Kidney (tissue), 22 donors: ENCODE measurements at places on chromosomes 5 and 9.

- DNase-seq = no peak
Measured at GRCh38 chr5:30069441-30070263, 1123.8 kb upstream of the CDH6 start.

- no peak for DNase-seq
Measured at GRCh38 chr5:137630972-137631370, 104.9 kb downstream of the KLHL3 start.

DNA sequence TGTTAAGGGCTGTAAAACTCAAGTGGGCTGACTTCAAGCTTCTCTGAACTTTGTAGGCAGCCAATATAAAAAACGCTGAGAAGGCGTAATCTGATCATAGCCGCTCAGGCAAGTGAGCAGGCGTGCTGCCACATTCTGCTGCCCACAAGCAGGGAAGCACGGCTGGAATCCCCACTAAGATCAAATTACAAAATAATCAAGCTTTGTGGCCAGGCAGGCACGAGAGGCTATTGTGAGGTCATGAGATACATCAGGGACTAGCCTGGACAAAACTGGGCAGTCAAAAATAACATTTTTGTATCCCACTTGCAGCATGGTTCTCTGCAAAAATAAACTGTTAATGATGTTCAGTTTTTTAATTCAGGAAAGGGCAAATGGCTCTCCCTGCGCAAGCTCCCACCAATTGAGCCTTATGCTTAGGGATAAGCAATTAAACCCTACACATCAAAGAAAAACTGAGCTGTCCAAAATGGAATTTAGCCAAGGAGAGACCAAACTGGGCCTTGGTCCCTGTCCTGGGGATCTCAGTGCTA is 64.0 kb downstream of the POU5F2 start:
- DNase-seq = peak; percentile 96

DNA sequence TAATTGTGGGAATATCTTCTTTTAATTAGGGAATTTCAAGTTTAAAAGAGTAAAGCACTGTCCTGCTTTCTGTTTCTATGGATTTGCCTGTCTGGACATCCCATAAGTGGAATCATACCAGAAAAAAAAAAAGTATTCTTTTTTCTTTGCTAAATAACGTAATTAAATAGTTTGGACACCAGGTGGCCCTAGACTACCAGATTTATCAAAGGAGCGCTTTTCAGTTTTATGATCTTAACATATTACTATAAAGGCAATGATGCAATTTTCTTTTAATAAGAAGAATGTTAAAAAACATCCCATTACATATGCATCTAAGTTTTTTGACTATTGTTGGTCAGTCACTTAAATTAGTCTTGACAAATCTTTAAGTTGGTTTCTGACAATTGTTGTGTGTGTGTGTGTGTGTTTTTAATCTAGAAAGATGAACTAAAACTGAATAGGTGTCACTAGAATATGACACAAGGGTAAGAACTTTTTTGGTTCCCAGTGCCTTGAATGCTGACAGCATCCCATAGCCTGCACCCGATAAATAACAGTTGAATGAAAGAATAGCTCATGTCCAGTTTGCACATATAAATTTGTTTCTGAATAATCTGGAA is 49.5 kb downstream of the C5orf22 start:
- no peak for DNase-seq

DNA sequence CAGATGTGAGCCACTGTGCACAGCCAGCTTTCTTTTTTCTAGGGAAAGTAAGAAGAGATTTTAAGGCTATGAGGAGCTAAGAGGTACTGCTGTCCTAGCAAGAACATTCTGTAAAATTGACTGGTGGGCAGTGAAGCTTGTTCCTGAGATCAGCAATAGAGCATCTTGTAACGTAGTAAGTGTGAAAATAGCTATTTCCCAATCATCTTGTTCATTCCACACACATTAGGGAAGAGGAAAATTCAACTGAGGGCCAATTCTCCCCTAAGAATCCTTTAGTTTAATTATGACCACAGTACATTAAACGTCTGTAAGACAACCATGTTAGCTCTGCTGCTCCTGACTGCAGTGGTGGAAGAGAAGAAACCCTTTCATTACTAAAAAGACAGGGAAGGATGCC is 246.2 kb downstream of the EFNA5 start:
- no peak for DNase-seq

DNA sequence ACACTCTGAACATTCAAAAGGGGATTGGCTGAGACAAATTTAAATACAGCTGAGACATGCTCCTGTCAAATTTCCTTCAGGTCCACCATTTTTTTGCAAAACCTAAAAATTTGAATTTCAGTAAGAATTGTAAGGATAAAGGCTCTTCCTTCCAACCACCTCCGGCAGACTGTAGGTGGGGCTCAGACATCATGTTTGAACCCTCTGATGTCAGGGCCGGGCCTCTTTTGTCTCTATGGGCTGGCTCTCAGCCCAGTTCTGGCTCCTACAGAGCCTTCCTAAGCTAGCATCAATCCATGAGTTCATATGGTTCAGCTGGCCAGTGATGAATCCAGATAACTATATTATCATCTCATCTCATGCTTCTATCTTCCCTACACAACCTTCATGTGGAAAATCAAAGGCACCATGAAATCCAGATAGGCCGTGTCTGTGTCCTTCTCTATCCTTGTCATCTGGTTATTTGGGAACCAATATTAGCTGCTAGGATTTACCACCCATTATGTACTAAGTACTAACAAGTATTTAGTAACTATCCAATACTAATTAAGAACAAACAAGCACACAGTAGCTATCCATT is 44.2 kb downstream of the NIPSNAP3B start:
- DNase-seq = no peak

- no peak for DNase-seq
Measured at GRCh38 chr9:85981369-85981768, 40.4 kb downstream of the NAA35 start.

- DNase-seq = no peak
Measured at GRCh38 chr9:131657940-131658339, 81.9 kb downstream of the RAPGEF1 start.

GRCh38 chr5:137933491-137933911 is 44.2 kb downstream of the PKD2L2 start:
- no peak for DNase-seq

- DNase-seq = no peak
Measured at GRCh38 chr5:75571547-75571946, 39.7 kb upstream of the ANKDD1B start.

DNA sequence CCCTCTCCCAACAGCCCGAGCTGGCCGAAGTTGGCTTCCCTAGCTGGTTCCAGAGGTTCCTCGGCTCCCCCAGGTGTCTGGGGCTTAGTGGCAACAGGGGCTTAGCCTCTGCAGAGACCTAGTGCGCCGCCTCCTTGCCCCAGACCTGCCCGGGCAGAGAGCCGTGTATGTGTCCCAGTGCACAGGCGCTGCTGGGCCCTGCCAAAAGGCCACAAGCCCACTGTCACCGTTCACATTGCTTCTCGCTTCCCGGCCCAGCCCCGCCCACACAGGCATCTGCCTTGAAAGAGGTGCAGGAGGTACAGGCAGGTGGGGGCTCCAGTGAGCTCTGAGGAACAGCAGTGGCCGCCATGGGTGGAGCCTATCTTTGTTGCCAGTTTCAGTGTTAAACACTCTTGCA is 2.5 kb upstream of the CACFD1 start:
- peak; percentile 73 for DNase-seq

DNA sequence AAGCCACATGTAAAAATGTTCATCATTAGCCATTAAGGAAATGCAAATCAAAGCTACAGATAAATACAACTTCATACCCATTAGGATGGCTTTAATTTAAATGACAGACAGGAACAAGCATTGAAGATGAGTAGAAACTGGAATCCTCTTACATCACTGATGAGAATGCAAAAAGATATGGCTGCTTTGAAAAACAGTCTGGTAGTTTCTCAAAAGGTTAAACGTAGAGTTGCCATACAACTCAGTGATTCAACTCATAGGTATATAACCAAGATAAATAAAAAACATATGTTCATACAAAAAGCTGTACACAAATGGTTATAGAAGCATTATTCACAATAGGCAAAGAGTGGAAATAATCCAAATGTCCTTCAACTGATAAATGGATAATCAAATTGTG is 228.8 kb upstream of the ZNF462 start:
- no peak for DNase-seq

DNA sequence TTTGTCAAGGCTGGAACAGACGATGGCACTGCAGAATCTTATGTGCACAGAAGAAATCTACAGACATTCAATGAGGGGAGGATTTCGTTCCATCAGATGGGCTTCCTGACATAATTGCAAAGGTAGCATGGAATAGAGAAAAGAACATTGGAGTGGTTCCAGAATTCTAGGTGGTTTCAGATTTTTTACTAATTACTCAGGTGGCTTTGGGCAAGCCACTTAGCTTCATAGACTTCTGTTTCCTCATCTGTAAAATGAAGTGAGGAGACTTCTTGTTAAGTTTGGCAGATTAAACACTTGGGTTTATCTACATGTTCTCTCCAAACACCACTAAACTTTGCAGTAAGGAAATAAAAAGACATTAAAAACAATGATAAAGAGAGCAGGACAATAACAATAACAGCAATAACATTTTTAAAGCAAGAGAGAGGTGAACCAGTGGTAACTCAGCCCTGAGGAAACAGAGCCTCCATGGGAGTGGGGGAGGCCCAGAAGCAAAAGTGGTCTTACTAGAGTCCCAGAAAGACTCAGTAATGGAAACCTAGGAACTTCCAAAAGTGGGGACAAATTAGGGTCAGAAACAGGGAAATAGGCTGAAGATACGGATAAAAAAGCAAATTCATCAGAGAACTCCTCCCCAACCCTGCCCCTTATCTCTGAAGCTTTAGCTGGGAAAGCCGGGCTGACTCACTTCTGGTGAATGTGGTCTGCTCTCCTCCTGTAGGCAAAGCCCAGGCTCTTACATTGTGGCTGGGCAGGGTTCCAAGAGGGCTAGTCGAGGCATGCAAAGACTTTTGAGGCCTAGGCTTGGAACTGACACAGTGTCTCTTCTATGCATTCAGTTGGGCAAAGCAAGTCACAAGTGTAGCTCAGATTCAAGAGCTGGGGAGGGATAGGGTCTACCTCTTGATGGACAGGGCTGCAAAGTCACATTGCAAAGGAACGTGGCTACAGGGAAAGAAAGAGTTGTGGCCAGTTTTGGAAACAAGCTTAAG is 11.8 kb upstream of the ACTBL2 start:
- DNase-seq = no peak

- DNase-seq = no peak
Measured at GRCh38 chr9:87193151-87193550, 245.8 kb upstream of the GAS1 start.

GRCh38 chr5:126433701-126434100 is 10.5 kb downstream of the GRAMD2B start:
- DNase-seq = no peak

- DNase-seq = no peak
Measured at GRCh38 chr5:132737982-132738681, 786 bp upstream of the KIF3A start.

- DNase-seq = peak; percentile 70
Measured at GRCh38 chr5:170745481-170746071, 37.9 kb upstream of the GABRP start.

GRCh38 chr5:32562843-32563242 is 22.5 kb upstream of the SUB1 start:
- no peak for DNase-seq

- DNase-seq = no peak
Measured at GRCh38 chr5:3139499-3139931, 388.0 kb upstream of the IRX2 start.

DNA sequence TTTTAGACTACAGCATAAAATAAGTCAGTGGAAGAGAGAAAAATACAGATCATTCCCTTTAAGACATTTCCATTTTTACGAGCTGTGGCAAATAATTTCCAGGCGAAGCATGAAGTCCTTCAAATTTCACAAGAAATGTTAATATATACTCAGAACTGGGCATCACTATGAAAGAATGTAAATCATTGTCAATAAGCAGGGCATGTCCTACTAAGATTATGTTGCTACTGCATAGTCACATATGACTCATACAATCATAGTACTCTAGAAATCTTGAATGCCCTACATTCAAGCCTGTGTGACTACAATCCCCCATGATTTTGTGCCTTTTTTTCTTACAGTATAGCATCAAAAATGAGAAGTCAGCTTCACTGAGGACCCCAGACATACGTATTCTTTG is 485.2 kb upstream of the FTMT start:
- DNase-seq = no peak

GRCh38 chr5:79225026-79225425 is 10.9 kb upstream of the JMY start:
- DNase-seq = no peak

- DNase-seq = peak; percentile 87
Measured at GRCh38 chr5:177495243-177496060, 2.0 kb downstream of the PDLIM7 start.

DNA sequence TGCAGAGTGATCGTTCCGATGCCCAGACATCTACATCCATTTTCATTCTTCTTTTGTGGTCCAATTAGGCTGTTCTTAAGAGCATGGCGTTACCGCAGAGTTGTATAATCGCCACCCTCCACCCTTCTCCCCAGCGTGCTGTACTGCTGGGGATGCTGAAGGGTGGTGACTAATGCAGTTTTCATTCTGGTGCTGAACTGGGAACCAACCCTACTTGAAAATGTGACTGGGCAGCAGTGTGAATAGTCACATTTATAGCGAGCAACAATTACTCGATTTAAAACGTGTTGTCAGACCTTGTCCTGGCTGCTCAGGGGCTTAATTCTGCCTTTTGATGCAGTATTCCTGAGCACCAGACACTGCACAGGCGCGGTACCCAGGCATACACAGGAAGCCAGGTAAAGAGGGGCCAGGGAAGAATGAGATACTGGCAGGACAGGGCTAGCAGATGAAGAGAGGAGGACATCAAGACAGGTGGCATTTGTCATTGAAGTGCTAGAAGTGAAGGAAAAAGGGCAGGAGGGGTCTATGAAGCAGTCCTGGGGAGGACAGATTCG is 719 bp upstream of the ISCA1 start:
- DNase-seq = no peak
